Activated T-helper 1 cell treated with anti-CD3 and anti-CD28 coated beads, Interleukin-2, amount 50 U/mL, for 16 hours (primary cell): ENCODE measurements at places on chromosomes 2 and 18.

GRCh38 chr2:185475914-185476313 is 262.7 kb upstream of the FSIP2 start:
- no peak for DNase-seq

DNA sequence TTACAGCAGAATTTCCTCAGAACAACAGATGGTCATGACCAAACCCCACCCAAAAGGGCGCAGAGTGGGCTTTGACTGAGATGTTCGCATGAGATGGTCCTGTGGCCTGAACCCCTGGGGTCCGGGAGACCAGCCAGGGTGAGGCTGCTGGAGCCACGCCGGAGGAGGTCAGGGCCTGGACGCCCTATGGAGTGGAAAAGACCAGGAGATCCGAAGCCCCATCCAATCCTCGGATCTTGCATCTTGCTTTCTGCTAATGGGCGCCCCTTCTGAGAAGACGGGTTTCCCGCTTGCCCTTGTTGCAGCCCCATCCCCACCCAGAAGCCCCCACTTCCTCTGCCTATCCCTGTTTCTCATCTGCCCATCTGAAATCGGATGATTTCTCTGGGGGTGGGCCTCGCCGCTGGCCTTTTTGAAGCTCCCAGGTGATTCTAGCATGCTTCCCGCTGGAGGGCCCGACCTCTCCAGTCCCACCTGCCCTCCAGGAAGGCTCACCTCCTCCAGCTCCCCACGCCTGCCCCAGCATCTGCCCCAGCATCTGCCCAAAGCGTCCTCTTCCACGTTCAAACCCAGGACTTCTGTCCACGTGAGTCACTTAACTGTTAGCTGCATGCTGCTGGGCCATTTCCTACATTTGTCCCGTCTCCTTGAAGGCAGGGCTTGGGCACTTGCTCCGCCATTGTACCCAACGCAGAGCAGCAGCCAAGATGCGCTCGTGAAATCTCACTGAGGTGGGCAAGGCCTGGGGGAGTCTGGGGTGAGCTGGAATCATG is 4.3 kb upstream of the CNDP1 start:
- DNase-seq, result no peak

- DNase-seq, result no peak
Observed at GRCh38 chr18:79847606-79848293, 50.0 kb downstream of the KCNG2 start.

- no peak for DNase-seq
Observed at GRCh38 chr2:111669928-111670695, 213.9 kb downstream of the ANAPC1 start.

- DNase-seq, result no peak
Observed at GRCh38 chr2:223469270-223470046, 132.7 kb downstream of the SCG2 start.

GRCh38 chr2:236380051-236380612 is 115.9 kb upstream of the ASB18 start:
- no peak for DNase-seq

- DNase-seq, result no peak
Observed at GRCh38 chr18:48753691-48754090, 197.1 kb downstream of the SMAD7 start.

- no peak for DNase-seq
Observed at GRCh38 chr2:56565143-56565542, 381.4 kb downstream of the CCDC85A start.

DNA sequence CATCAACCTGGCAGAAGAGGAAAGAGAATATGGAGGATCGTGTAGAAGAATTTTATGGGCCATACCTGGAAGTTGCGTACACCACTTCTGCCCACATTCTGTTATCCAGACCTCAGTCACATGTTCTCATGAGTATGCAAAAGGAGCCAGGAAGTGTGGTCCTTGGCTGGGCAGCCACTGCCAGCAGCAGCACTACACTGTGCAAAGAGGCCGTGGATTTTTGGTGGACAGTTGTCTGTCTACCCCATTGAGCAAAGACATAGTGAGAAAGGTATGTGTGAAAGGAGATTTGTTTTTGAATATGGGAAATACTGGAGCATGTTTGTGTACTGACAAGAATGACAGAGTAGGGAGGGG is 68.1 kb downstream of the SDC1 start:
- no peak for DNase-seq

DNA sequence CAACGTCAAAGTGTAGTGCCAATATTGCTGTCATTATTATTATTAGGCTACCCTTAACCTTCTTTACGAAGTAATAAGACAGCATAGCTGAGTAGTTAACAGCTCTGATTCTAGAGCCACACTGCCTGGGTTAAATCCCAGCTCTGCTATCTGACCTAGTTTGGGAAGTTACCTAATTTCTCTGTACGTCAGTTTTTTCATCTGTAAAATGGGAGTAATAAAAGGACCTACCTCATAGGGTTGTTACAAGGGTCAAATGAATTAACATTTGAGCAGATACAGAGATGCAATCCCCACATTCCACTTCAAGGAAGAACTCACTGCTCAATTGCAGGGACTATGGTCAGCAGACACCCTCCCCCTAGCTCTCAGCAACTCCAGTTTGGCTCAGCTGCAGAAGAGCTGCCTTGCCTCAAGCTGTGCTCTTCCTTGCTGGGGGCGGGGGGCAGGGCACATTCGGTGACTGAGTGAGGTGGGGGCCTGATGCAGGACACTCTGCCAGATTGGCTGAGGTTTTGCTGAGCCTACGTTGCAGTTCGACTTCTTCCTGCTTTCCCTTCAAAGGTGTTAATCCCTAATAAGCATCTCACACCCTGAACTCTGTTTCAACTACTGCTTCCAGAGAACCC is 11.0 kb upstream of the LGALSL start:
- no peak for DNase-seq

DNA sequence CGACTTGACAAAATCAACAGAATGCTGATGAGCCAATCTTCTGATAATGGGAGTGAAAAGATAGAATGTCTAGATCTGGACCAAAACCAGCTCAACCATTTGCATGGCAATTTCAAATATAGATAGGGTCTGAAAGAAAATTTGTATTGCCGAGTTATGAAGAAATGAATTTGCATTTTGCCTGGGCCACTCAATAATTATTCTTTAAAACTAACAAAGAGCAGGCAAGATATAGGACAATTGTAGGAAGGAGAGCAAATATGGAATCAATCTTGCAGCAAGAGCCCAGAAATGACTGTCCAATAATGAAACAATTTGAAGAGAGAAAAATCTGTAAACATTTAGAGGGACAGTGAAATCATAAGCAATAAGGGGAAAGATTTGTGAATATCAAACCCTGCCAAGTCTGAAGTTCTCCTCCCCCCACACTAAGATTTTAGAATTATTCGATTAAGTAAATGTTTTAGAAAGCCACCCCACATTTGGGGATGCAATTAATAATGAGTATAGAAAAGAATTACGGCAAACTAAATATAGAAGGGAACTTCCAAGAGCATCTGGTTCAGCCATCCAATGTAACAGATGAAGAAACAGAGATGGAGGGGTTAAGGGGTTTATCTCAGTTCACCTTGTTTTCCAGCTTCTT is 377.4 kb downstream of the SETBP1 start:
- no peak for DNase-seq

DNA sequence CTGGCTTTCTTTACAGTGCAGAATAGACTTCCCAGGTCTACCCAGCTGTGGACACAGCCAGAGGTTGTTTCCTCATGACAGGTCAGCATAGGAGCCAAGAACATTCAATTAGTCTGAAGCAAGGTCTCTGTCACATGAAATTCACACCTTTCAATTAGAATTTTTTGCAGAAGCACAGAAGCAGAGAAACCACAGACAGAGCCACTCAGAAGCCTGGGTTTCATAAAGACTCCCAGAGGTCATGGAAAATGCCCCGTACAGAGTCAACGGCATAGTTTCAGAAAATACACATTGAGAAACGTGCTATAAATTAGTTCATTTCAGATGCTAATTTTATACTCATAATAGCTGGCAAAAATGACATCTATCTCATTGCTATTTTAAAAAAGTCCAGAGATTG is 87.0 kb upstream of the TMEM200C start:
- DNase-seq, result no peak

- no peak for DNase-seq
Observed at GRCh38 chr2:57160976-57161375, 885.6 kb upstream of the VRK2 start.

- no peak for DNase-seq
Observed at GRCh38 chr2:113281910-113282746, 3.4 kb upstream of the PAX8 start.
